ENCODE measurements at places on chromosomes 3 and 15. TPM values are rescaled to one million over a fixed set of nuclear protein-coding genes. Genes with fewer than 3 reads are reported as not detected.

The CPLX3 gene
- not detected for total RNA-seq

The ACSBG1 gene
- 0.11 TPM for total RNA-seq

The ANKRD28 gene
- 29.3 TPM for total RNA-seq

The SLC7A14 gene
- not detected for total RNA-seq

The RBPMS2 gene
- 0.15 TPM for total RNA-seq

The PPARG gene
- total RNA-seq = 0.50 TPM

GRCh38 chr3:38524141-38524739 lies 28.1 kb downstream of the EXOG start:
- H3K4me3 ChIP-seq = no peak overlapping the region
- no peak overlapping the region for H3K27ac ChIP-seq
- peaks cover 20% of the 10 kb centered on the region for H3K4me1 ChIP-seq

DNA sequence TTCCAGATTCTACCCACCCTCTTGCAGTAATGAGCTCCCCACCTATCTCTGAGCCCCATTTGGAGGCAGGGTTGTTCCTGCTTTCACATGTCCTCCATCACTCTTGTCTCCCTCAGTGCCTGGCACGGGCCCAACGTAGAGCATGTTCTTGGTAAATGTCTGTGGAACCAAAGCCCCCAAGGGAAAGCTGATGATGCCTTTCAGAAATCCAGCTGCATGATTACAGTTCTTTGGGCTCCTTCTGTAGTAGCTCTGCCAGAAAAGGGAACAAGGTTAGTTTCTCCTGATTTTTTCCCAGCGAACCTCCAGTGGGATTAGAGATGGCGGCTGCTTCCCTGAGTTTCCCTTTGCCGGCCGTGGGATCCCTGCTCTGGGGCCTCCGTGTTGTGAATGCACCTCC lies 39.3 kb downstream of the CGNL1 start:
- H3K27me3 ChIP-seq = no peaks in the 10 kb centered on the region
- H3K27ac ChIP-seq = no peak overlapping the region
- H3K4me1 ChIP-seq = peaks cover 11% of the 10 kb centered on the region
- H3K4me3 ChIP-seq = no peak overlapping the region
- no peak for DNase-seq

DNA sequence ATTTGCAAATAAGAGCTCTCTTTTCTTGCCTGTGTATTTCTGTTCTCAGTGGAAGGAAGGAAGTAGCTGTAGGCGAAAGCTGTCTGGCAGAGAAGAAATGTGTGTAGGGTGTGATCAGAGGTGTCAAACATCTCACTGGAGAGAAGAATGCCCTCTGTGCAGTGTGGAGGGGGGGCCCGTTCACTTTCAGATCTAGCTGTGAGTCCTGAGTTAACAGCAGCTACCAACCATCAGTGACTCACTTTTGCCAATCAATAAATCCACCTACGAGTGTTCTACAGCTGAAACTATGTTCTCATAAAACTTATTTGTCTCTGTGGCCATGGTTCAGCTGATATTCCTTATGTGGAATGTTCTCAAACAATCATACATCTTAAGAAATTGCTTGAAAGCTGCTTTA lies 103.7 kb downstream of the FRMD4B start:
- H3K4me1 ChIP-seq = peaks cover 4% of the 10 kb centered on the region
- H3K4me3 ChIP-seq = no peak overlapping the region
- no peak for DNase-seq
- no peaks in the 10 kb centered on the region for H3K36me3 ChIP-seq
- no peak overlapping the region for H3K27ac ChIP-seq
- H3K27me3 ChIP-seq = no peaks in the 10 kb centered on the region

DNA sequence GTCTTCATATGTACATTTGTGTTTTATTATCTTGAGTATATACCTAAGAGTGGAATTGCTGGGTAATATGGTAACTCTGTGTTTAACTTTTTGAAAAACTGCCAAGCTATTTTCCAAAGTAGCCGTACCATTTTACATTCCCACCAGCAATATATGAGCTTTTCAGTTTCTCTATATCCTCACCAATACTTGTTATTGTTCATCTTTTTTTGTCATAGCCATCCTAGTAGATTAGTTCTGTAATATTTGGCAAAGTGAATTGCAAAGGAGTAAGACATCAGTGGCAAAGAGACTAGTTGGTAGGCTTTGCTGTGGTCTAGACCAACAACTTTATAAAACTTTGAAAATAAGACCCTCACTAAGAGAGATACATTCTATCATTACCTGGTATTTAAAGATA lies 21.4 kb downstream of the OXSR1 start:
- no peaks in the 10 kb centered on the region for H3K27me3 ChIP-seq
- DNase-seq = no peak
- H3K36me3 ChIP-seq = peaks cover 10% of the 10 kb centered on the region
- no peaks in the 10 kb centered on the region for H3K4me1 ChIP-seq
- no peak overlapping the region for H3K4me3 ChIP-seq

DNA sequence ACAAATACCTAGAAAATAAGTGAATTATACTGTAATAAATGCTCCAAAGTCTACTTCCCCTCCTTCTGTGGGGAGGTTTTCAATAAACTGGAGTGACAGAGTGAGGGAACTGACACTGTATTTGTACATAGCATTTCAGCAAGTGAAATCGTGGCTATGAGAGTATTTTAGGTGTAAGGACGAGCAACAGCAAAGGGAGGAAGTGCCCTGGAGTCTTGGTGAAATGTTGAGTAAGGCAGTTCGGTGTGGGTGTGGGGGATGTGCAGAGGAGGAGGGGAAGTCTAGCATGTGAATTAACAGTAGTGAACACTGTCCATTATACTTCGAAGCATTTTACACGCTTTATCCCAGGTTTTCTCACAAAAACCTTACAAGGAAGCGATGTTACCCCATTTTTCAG lies 18.1 kb upstream of the P2RY13 start:
- no peaks in the 10 kb centered on the region for H3K36me3 ChIP-seq
- H3K4me1 ChIP-seq = peaks cover 10% of the 10 kb centered on the region
- no peaks in the 10 kb centered on the region for H3K27me3 ChIP-seq
- DNase-seq = no peak

DNA sequence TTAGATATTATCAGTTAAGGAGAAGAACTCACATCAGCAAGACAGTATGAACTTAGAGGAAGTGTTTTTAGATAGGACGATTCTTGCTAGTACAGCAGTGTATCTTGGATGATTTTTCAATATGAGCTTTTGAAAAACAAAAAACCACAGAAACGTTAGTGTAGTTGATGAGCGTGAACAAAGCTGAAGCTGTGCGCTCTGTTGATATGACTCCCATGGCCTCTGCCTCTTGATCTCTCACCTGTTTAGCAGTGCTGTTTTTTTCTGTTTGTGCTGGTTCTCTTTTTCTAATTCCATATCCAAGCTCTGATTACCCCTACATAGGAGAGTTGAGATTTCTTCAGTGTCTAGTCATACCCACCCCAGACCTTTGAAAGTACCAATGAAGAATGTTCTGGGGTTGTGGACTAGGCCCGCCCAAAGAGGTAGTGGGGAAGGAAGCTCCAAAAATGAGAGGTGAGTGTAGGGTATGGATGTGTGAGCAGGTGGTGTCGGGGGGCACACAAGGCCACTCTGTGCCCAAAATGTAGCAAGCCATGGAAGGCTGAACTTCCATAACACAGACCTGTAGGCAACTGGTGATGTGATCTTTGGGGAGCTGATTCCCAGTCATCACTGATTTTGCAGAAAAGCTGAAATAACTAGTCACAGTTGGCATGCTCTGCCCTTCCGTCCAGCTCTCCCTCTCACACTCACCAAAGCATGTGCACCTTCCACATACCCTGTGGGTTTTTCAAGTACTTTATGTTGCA lies 20.0 kb upstream of the CMTM7 start:
- DNase-seq = no peak
- no peak overlapping the region for H3K27ac ChIP-seq
- no peak overlapping the region for H3K4me3 ChIP-seq
- no peaks in the 10 kb centered on the region for H3K27me3 ChIP-seq
- H3K4me1 ChIP-seq = peaks cover 3% of the 10 kb centered on the region

- no peak overlapping the region for H3K4me3 ChIP-seq
- H3K4me1 ChIP-seq = peaks cover 6% of the 10 kb centered on the region
- peaks cover 12% of the 10 kb centered on the region for H3K36me3 ChIP-seq
- no peak for DNase-seq
Observed at GRCh38 chr3:14172496-14172895, 5.9 kb downstream of the XPC start.

- no peak for DNase-seq
- no peaks in the 10 kb centered on the region for H3K27me3 ChIP-seq
- H3K27ac ChIP-seq = no peak overlapping the region
- H3K36me3 ChIP-seq = no peaks in the 10 kb centered on the region
- H3K4me3 ChIP-seq = no peak overlapping the region
Observed at GRCh38 chr3:42681361-42682038, 3.8 kb upstream of the KLHL40 start.

GRCh38 chr3:184636741-184637316 lies 75.0 kb downstream of the MAGEF1 start:
- H3K4me1 ChIP-seq = peaks cover 52% of the 10 kb centered on the region

GRCh38 chr3:109131276-109131675 lies 5.2 kb upstream of the C3orf85 start:
- H3K4me3 ChIP-seq = no peak overlapping the region
- no peaks in the 10 kb centered on the region for H3K27me3 ChIP-seq
- no peak for DNase-seq
- H3K4me1 ChIP-seq = no peaks in the 10 kb centered on the region

DNA sequence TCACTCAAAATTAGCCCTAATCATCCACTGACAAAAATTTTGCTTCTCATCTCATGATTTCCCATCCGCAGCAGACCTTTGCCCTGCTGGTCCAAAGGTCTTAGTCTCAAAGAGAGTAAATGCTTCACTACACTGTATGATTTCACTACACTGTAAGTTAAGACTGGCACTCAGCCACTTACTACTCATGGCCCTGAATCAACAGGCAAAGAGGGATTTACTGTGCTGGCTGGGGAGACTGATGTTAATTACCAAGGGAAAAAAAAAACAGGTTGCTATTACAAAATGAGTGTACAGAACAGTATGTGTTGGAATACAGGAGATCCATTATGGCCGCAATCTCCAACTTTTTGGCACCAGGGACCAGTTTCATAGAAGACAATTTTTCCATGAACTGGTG lies 214.8 kb downstream of the ZMAT3 start:
- no peaks in the 10 kb centered on the region for H3K4me1 ChIP-seq
- DNase-seq = no peak

- no peak for DNase-seq
- H3K36me3 ChIP-seq = no peaks in the 10 kb centered on the region
- peaks cover 8% of the 10 kb centered on the region for H3K4me1 ChIP-seq
- H3K4me3 ChIP-seq = no peak overlapping the region
Observed at GRCh38 chr3:76756577-76756976, 283.3 kb upstream of the ROBO2 start.

DNA sequence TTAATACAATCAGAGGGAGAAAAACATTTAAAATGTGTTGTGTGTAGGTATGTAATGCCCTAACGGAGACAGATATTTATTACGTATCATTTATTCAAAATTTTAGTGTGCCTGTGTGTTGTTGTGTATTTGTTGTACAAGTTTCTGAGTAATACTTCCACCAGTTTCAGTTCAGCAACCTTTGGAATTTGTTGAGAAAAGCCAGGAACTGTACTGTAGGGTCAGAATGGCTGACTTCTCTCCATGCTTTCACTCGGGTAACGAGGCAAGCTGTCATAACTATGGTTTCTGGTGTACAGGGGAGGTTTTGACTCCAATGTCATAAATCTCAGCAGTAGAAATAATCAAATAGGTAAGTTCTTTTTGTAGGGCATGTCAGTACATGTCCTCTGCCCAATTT lies 23.8 kb upstream of the CNTN6 start:
- DNase-seq = no peak
- H3K4me3 ChIP-seq = no peak overlapping the region
- no peaks in the 10 kb centered on the region for H3K27me3 ChIP-seq
- no peaks in the 10 kb centered on the region for H3K36me3 ChIP-seq
- H3K27ac ChIP-seq = no peak overlapping the region

DNA sequence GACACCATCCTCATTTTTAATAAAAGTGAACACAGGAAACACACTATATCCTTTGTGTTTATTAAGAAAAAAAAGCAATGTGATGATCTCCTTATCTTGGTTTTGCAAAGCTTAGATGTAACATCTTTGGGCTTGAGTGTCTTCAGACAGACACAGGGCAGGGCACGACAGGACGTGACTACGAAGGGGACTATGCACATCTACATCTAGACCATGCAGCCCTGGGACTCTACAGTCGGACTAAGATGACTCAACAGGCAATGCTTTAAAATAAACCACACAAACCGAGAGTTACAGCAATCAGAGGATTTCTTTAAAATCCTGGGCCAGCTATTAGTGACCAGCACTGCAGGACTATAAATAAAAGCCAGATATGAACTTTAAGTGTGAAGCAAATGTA lies 22.8 kb upstream of the TM2D3 start:
- H3K36me3 ChIP-seq = no peaks in the 10 kb centered on the region
- H3K27ac ChIP-seq = no peak overlapping the region
- peaks cover 10% of the 10 kb centered on the region for H3K4me1 ChIP-seq
- DNase-seq = no peak
